H9 (cell line): ENCODE measurements at places on chromosomes 13 and 19. TPM values are rescaled to one million over a fixed set of nuclear protein-coding genes. Genes with fewer than 3 reads are reported as not detected.

The MED4 gene
- total RNA-seq: 50.6 and 57.8 TPM in 2 replicates

The CASP14 gene
- not detected in 2 replicates for total RNA-seq

The PODNL1 gene
- 0.68 TPM in 2 replicates for total RNA-seq

The ZNF440 gene
- 4.1 and 4.4 TPM in 2 replicates for total RNA-seq

The ZNF587 gene
- 37.5 and 40.0 TPM in 2 replicates for total RNA-seq

GRCh38 chr19:318509-318774 lies 26.2 kb downstream of the MIER2 start:
- no peak for DNase-seq

DNA sequence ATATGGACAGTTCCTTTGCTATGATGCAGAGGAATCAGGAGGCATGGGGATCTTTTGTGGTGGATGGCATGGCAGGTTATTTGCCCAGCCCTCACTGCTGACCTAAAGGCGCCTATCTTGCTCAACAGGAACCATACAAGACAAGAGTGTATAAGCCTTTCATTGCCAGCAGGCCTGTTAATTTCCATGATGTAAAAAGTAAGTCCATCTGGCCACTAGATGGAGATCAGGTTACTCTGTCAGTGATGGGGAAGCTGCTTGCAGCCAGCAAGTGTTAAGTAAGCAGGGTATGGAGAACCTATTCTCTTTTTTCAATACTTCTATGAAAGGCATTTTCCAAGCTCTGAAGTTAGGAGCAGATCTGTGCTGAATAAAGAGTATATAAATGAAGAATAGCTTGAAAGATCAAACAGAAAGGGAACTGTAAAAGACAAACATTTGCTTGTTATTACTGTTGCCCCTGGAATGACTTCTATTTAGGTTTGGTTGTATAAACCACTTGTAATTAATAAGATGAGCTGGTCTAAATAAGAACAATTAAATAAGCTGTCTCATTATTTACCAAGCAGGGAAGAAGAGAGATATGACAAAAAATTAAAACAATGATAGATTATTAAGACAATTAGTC lies 210.9 kb downstream of the RGCC start:
- DNase-seq: peak; percentile 67

DNA sequence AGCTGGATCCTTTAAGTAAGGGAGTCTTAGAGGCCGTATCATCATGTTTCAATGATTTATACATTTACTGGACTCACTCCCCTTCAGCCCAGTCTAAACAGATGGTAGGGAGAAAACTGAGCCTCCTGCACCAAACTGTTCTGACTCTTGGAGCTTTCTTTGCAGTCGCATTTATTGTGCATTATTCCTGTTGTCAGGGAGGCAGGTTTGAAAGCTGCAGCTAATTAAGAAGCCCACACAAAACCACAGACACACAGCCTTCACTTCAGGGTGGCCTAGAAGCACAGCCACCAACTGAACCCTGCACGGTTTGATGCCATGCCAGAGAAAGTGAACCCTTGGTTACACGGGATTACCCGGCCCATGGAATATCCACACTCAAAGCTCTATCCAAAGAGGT lies 911.0 kb downstream of the UQCRFS1 start:
- DNase-seq: no peak

GRCh38 chr19:48120505-48120904 lies 9.9 kb upstream of the PLA2G4C start:
- DNase-seq: no peak

- DNase-seq: peak; percentile 67
Observed at GRCh38 chr19:55442372-55442961, 633 bp downstream of the SHISA7 start.

- DNase-seq: no peak
Observed at GRCh38 chr13:27504868-27505194, 54.5 kb upstream of the MTIF3 start.

GRCh38 chr13:90232291-90232690 lies 1115.2 kb upstream of the MIR17HG start:
- no peak for DNase-seq

DNA sequence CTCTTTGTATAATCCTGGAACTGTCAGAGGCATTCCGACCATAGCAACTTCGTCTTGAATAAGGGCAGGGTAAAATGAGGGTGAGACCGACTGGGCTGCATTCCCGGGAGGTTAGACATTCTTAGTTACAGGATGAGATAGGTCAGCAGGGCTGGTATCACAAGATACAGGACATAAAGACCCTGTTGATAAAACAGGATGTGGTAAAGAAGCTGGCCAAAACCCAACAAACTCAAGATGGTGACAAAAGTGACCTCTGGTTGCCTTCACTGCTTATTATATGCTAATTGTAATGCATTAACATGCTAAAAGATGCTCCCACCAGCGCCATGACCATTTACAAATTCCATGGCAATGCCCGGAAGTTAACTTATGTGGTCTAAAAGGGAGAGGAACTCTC lies 27.7 kb upstream of the MBNL2 start:
- no peak for DNase-seq

GRCh38 chr13:34730961-34731360 lies 211.1 kb upstream of the NBEA start:
- no peak for DNase-seq

DNA sequence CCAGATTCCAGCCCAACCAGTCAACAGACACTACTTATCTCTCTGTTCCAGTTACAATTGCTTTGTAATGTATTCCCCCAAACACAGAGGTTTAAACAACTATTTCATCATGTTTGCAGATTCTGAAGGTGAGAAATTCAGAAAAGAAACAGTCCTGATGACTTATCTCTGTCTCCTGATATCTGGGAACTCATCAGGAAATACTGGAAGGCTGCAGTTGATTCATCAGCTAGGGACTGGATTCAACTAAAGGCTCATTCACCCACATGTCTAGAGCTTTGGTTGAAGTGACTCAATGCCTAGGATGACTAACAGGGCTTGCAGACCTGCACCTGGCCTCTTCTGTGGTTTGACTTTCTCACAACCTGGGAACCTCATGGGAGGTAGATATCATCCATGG lies 56.6 kb upstream of the GPC6 start:
- DNase-seq: no peak

DNA sequence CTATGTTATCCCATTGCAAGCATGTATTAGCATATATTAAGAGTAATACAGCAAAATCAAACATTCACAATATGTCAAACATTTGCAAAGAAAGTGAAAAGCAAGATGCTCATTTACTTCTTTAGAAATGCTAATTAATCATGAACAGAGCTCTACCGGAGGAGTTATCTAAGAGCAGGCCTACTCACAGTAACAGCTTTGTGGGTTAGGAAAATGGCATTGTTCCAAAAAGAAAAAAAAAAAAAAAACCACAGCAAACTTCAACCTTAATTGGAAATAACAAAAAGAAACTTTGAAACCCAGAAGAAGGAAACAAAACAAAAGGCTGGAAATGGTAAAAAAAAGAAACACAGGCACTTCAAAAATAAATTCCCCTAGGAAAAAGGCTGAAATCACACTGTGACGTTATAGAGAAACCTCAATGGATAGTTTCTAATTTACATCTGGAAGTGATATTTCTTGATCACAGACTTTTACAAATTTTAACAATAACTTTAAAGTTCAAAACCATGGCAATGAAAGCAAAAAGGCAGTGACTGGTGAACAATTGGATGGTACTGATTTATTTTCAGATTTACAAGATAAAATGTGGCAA lies 1236.8 kb upstream of the SPRY2 start:
- no peak for DNase-seq

DNA sequence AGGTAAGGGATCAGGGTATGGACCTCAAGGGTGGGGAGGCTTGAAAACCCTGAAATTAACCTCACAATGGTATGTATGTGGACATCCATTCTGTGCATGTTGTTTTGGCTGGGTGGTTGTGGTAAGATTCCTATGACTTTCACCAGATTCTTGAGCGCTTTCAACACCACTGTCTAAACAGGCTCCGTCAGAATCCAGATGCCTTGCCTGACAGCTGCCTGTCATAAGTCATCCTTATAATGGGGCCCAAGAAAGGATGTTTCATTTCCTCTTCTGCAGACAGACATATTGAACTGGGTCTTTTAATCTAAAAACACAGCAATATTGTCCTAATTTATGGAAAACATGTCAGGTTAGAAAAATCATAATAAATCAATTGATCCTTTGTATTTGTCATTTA lies 41.3 kb downstream of the ALOX5AP start:
- DNase-seq: no peak

DNA sequence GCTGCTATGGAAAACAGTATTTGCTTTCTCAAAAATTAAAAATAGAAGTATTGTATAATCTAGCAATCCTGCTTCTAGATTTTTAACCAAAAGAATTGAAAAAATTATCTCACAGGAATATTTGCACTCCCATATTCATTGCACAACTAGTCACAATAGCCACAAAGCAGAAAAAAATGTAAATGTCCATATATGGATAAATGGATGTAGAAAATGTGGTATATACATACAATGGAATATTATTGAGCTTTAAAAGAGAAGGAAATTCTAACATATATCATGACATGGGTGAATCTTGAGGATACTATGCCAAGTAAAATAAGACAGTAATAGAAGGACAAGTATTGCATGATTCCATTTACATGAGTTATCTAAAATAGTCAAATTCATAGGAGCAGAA lies 2753.0 kb downstream of the PCDH9 start:
- DNase-seq: no peak

DNA sequence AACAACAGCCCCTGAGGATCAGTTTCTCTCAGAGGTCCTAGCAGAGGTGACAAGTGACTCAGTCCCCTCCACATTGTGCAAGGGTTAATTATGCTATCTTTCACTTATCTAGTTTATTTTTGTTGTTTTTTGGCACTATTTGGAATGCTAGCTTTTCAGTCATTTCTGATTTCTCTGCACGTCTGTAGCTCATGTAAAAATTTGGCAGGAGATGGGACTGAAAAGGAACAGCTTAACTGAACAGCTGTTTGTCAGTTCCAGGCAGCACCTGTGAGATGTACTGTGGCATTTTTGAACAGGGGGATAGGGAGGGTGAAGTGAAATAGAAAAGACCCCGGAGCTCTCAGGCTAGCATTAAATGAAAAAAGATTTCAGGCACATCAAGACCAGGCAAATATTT lies 313.5 kb downstream of the SUCLA2 start:
- DNase-seq: no peak
